Left kidney (tissue), 8 donors: ENCODE measurements at places on chromosomes 13 and 19. TPM values are rescaled to one million over a fixed set of nuclear protein-coding genes. Genes with fewer than 3 reads are reported as not detected.

DNA sequence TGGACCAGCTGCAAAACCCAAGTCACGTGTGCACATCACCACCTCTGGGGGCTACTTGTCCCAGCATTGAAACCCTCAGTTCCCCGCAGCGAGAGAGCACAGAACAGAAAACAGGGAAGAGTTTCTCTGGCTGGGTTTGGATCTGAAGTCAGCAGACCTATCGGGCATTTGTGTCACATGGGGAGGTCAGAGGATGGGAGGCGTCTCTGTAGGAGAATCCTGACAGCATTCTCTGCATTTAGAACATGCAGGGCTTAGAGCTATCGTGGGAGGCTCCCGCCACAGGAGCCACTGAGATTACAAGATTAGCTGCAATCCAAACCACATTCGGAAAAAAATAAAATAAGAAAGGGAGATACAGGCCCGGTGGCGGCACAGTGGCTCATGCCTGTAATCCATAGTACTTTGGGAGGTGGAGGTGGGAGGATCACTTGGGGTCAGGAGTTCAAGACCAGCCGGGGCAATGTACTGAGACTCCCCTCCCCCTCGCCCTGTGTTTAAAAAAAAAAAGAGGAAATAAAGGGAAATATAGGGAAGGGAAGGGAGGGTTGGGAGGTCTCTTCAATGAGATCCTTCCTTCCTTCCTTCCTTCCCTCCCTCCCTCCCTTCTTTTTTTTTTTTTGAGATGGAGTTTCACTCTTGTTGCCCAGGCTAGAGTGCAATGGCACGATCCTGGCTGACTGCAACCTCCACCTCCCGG, 2.9 kb upstream of the TLE6 start:
- DNase-seq, result no peak

GRCh38 chr13:70842062-70842644, 733.9 kb upstream of the KLHL1 start:
- no peak for DNase-seq

The IGFLR1 gene
- 4.9 TPM for polyA plus RNA-seq

The TEX29 gene
- polyA plus RNA-seq, result 0.35 TPM

The ZNF8 gene
- 11.4 TPM for polyA plus RNA-seq

DNA sequence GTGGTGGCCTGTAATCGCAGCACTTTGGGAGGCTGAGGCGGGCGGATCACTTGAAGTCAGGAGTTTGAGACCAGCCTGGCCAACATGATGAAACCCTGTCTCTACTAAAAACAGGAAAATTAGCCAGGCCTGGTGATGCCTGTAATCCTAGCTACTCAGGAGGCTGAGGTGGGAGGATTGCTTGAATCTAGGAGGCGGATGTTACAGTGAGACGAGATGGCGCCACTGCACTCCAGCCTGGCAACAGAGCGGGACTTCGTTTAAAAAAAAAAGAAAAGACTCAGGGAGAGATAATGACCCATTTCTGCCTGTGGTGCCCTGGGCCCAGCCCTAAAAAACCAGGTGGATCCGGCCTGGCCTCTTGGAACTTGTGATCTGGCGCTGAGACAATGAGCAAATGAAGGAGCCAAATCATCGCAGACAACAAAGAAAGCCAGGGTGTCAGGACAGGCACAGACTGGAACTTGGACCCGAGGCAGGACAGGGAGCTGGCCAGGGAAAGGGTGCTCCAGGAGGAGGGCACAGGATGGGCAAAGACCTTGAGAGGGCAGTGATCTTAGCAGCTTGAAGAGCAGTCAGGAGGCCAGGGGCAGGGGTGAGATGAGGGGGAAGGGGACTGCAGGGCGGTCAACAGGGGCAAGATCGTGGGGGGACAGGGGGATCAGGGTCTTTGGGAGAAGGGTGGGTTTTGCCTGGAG, 962 bp upstream of the JAK3 start:
- no peak for DNase-seq

- DNase-seq, result no peak
Observed at GRCh38 chr13:87198371-87198770, 472.8 kb upstream of the SLITRK5 start.
